ENCODE measurements at places on chromosomes 4 and X.

- DNase-seq: peak; percentile 53
These were observed 27.5 kb downstream of the GPR143 start for GRCh38 chrX:9738151-9738550.

DNA sequence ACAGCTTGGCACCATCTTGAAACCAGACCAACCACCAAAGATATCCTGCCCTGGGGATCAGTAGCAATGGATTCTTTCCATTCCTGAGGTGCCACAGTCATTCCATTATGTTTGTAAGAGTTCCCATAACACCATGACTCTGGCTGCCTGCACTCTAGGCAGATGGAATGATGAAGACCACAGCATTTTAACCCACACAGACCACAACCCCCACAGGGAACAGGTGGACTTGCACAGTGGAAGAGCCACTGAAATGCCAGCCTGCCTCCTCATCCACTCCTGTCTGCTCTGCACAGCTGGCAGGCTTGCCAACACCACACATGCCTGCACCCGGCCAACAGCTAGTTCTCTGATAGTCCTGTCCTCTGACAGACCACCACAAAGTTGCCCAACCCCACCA is 2362.2 kb upstream of the AGA start:
- DNase-seq: no peak

GRCh38 chrX:1086444-1087409 is 125.7 kb downstream of the CRLF2 start:
- DNase-seq: no peak

DNA sequence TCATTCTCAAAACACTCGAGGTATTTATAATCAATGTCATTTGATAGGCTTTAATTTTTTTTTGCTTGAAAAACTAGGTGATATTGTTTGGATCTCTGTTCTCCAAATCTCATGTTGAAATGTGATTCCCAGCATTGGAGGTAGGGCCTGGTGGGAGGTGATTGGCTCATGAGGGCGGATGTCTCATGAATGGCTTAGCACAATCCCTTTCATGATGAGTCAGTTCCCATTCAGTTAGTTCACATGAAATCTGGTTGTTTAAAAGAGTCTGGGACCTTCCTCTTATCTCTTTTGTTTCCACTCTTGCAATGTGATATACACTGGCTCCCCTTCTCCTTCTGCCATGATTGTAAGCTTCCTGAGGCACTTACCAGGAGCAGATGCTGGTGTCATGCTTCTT is 638.7 kb downstream of the DMD start:
- DNase-seq: peak; percentile 61

- no peak for DNase-seq
These were observed 223.9 kb downstream of the CAMK2D start for GRCh38 chr4:113537628-113538027.

DNA sequence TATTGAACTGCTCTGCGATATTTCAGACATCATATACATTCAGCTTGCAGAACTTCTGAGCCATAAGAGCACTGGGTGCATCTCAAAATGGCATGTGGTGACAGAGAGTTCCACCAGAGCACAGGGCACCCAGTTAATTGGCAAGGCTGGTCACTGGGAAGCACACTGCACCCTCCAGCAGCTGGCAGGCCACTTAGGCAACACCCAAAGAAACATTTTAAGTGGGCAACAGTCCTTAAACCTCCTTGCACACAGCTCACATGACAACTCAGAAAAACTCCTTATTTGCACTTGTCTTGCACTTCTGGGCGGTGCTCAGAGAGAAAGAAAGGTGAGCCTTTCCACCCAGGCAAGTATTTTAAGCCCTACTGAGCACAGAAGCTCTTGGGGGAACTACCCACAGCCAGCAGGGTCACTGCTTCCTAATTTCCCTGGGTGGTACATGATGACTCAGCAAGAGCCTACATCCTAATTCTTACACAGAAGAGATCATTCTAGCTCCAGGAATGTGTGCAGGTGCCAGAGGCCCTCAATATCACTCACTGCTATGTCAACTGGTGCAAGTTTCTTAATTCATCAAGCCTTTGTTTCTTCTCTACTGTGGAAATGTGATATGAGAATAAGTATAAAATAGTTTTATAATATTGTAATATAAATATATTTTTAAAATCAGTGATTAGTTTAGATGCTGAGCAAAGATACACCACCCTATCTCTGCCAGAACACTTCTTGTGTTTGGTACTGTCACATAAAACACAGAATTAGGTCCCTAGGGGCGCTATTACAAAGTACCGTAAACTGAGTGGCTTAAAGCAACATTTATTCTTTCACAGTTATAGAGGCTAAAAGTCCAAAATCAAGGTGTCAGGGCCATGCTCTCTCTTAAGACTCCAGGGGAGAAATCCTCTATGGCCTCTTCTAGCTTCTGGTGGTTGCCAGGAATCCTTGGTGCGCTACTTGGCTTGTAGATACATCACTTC is 155.1 kb upstream of the PPARGC1A start:
- DNase-seq: no peak

DNA sequence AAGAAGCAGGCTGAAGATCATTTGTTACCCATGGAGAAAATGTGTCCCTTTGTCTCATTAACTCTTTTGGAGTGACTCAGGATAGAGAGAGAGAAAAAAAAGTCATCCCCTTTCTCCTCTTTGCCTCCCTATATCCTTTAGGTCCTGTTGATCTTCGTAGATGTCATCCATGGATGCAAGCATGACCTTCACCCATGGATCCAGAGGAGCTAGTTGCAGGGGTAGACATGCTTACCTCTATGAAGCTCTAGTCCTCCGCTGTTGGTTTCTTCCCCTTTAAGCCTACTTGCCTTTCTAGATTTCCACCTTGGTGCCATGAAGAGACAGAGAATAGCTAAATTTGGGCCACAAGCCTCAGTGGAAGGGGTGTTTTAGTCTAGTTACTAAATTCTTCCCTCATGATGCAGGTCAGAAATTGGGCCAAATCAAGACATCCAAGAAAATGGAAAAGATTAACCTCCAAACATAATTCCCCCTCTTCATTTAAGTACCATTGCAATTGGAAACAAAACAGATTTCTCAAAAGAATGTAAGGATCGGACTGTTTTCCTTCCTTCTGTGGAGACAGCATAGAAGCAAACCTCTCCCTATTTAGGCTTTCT is 178.4 kb downstream of the TECRL start:
- DNase-seq: peak; percentile 41

GRCh38 chrX:103704863-103705262 is 5.8 kb upstream of the TMEM31 start:
- DNase-seq: no peak

GRCh38 chr4:53813998-53814397 is 222.7 kb upstream of the LNX1 start:
- DNase-seq: no peak

DNA sequence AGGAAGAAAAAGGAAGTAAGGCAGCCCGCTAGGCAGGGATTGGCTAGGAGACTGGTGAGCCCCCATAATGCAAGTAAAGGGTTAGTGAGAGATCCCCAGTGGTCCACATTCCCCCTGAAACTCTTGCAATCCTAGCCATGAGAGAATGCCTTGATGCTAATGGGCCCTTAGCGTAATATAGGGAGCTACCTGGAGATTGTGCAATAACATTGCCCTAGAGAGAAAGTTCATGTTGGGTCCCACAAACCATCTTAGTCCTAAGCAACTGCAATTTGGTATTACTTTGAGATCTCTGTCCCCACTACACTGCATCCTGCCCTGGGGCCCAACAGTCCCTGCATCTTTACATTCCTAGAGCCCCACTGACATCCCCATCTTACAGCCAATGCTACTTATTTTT is 188.5 kb downstream of the KLHL4 start:
- no peak for DNase-seq

- DNase-seq: peak; percentile 9
These were observed 115.8 kb downstream of the NAA11 start for GRCh38 chr4:79209822-79210635.

DNA sequence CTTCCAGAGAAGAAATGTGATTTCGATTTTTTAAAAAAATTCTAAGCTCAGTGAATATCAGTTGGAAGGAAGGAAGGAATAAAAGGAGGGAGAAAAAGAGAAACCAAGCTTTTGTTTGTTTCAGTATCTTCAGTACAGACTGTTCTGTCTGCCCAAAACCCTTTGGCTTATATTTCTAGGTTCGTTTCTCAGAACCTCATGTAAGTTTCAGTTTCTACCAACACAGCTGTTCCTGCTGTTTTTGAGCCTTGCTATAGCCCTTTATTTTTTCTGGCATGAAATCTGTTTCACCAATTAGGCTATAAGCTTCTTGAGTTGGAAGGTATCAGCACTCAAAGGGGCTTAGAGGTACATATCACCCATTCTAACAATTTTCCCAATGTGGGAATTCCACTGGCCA is 157.9 kb downstream of the GBA3 start:
- DNase-seq: no peak

DNA sequence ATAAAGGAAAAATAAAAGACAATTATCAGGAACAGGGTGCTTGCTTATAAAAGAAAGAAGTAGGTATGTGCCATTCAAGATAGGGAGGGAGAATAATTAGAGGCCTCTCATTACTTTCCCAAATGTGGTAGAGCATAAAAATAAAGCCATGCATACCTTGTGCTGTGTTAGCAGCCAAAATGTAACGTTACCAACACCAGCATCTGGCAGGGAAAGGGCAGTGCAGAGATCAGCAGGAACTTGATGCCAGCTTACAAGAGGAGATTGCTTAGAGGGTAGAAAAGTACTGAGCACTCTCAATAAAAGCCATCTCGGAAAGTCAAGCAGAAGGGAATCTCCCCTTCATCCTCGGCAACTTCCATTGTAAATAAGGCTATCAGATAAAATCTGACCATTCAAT is 195.6 kb downstream of the RASL11B start:
- DNase-seq: no peak

GRCh38 chr4:165013691-165014090 is 18.1 kb upstream of the TRIM60 start:
- no peak for DNase-seq

DNA sequence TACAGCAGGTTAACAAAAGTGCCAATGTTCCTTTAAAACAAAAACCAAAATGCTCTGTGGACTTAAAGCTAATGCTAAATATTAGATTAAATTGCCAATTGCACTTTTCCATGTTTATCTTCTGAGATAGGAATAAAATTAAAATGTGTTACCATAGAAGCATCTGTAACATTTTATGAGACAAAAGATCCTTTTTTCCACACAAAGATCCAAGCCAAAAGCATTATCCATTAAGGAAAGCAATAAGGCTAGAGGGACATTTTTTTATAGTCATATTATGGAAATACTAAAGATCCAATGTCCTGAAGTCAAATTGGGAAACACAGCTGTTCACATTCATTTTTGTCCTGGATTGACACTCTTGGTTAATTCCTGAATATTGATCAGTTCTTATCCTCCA is 73.6 kb downstream of the PALLD start:
- no peak for DNase-seq

DNA sequence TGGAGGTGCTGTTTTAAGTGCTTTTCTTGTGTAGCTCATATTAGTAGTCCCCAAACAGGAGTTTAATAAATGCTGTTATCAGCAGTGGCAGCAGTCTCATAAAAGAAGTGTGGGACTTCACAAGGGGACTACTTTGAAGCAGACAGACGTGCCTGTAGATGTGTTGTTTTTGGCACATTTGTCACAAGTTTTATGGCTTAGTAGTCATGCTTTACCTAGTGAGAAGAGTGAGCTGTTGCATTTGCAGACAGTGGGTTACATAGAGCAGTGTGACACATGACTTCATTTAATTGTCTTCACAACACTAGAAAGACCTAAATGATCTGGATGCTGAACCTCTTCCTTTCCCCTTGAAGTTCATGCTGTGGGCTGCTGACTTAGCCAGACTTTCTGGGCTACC is 149.5 kb upstream of the MBNL3 start:
- no peak for DNase-seq

DNA sequence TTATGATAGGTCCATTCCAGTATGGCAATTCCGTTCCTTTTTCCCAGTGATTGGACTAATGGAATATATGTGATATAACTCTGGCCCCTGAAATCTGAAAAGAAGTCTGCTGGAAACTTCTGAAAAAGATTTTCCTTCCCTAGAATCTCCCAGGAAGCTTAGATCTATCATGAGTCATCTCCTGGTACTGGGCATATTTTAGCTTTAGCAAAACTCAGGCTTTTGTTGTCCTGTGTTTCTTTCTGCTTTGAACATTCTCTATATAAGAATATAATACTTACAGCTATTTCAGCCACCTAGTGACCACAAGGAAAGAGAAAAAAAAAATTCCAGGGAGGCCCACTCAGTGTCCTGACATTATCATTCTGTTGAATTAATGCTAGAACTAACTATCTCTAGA is 597.2 kb upstream of the GRIA3 start:
- DNase-seq: peak; percentile 2

GRCh38 chr4:142500966-142501365 is 345.1 kb downstream of the INPP4B start:
- DNase-seq: peak; percentile 7

GRCh38 chrX:37781081-37781480 is 1.2 kb downstream of the CYBB start:
- DNase-seq: no peak

DNA sequence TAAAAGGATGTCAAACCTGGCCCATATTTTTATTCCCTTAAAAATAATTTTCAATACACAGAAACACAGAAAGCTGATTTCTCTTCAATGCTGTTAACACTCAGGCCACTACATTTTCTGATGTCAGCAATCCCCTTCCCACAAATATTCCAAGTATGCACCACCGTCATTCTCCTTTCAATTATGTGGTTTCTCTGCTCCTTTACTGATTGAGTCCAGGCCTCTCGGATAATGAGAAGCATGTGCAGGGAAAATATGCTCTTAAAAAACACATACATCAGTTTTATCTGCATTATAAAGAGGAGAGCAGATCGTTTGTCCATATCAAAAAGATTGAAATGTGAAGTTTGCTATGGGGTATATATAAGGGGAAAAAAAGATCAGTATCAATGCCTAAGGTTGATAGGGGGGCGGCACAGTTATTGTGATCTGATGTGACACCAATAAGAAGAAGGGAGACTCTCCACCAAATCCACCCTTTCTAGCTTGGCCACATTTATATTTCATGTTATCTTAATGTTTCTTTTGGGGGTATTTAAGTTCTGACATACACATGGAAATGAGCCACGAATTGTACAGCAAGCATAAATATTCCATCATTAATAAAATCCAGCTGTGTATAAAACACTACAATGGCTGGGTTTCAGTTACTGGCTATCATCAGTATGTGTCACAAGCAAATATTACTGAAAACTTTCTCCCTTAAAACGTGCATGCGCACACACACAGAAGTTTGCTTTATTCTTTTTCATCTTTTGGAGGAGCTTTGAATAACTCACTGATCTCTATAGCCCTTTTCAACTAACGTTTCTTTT is 6.4 kb downstream of the AMOT start:
- peak; percentile 43 for DNase-seq

DNA sequence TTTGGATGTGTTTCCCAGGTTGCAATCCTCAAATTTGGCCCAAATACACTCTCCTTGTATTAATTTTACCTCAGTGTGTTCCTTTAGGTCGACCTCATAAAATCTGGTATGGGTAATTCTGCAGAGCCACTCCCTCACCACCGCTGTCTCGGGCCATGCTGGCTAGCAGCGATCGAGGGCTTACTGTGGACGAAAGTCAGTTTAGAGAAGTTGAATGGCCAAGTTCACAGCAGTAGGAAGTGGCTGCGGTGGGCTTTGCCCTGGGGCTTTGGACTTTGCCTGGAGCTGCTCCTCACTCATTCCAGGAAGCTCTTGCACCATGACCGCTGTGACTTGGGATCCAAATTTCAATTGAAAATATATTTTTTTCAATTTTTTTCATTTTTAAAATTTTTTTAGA is 19.6 kb downstream of the TMEM187 start:
- DNase-seq: no peak

- no peak for DNase-seq
These were observed 4.7 kb downstream of the SRPX2 start for GRCh38 chrX:100648458-100649417.
